ENCODE measurements at places on chromosomes 4 and X.

- DNase-seq: no peak
These were observed 525 bp upstream of the CISD2 start for GRCh38 chr4:102868153-102868780.

DNA sequence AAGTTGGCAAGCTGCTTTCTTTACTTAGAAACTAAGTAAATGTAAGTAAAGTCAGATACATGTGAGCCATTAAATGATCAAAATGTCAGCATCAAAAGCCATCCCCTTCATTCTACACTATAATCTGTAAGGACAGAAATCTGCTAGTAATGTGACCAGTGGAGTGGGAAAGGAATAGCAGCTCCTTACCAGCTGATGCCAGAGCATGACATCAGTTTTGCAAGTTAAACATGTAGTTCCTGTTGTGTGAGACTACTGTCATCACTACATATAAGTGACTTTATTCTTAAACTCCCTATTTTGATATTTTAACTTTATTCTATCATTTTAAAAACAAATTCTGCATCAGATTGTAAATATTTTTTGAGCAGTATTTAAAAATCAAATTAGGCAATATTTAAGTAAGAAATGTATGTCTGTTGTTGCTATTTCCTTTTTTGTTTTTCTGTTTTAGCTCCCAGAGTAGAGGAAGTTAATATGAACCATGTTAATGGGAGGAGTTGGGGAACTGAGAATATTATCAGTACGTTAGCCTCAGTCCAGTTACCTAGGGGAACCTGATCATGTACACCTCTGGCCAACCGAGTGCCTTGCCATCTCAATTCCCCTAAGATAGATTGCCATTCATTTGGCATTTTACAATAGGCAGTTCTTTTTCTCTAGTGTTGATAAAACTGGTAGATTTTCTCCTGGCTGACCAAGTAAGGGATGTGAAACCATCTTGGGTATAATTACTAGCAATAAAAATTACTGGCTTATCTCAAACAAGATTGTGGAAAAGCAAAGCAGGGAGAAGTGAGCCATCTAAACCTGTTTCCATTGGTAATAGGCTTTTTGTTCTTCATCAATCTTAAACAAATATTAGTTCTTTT lies 34.7 kb downstream of the CCNI start:
- no peak for DNase-seq

- no peak for DNase-seq
These were observed 3.9 kb downstream of the MAMLD1 start for GRCh38 chrX:150366951-150367545.

DNA sequence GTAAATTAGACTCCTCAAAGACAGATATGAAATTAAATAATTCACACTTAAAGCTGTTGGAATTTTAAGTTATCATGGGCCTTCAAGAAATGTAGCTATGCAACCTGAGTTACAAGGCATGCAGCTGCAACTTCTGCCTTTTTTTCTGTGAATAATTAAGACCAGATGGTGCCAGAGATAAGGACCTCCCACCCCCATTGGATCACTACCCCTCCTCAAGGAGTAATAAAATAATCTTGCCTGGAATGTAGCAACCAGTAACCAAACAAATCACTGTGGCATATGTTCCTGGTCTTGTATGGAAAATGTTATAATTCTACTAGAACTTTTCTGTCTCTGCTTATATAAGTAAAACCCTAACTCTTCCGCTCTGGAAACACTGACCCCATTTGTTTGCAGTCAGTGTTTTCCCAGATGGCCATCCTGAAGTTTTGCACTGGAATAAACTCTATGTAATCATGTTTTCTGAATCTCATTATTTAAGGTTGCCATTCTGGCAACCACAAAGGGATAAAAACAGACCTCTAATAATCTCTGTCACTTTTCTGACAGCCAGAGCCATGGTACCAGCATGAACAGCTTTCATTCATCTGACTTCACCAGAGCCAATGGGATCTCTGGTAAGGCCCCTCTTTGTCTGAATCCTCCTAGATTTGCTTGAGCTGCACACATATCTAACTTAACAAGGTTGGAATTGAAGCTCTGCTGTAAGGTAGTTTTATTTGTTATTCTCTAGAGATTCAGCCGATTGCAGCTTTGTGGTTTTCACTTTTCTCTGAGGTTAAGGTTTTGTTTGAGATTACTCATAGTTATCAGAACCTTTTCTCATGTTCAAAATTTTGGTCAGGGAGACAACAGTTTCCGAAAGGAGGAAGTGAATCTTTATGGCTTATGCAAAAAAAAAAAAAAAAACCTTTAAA lies 274.6 kb downstream of the NAF1 start:
- DNase-seq: no peak

GRCh38 chrX:57103489-57103888 lies 17.9 kb downstream of the SPIN2B start:
- DNase-seq: no peak

- no peak for DNase-seq
These were observed 22.2 kb downstream of the FABP2 start for GRCh38 chr4:119299741-119300100.

DNA sequence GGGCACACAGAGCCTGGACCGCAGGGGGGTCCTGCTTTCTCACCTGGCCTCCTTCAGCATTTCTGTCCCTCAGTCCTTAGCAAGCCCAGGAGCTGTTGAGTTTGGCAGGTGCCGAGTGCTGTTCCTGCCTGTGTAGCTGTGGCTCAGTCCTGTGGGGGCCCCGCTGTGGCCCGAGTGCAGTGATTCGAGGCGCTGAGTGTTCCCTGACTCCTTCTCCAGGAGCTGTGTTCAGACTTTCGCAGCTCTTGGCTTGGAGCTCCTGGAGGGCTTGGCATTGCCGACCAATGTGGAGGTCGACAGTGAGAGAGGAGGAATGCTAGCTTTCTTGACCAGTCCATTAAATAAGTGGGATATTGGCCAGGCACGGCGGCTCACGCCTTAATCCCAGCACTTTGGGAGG lies 50.1 kb upstream of the MSANTD1 start:
- DNase-seq: no peak

GRCh38 chrX:134957836-134958235 lies 33.0 kb upstream of the SMIM10 start:
- DNase-seq: no peak

DNA sequence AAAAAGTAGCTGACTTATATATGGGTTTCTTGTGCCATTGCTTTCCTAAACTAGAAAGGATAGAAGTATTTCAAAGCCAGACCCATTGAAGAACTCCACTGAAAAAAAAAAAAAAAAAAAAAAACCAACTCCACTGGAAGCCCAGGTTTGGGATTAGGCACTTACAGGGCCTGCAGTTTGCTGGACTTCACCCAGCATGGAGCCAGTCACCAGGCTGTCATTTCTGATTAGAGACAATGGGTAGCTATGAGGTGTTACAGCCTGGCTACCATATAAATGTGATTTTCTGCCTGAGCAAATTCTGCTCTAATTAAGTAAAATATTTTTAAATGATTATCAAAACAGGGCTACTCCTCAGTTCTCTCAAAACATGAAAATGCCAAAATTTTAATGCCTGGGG lies 49.5 kb downstream of the HS6ST2 start:
- DNase-seq: no peak

- DNase-seq: peak; percentile 34
These were observed 11.5 kb downstream of the IGSF1 start for GRCh38 chrX:131277543-131278136.

- DNase-seq: no peak
These were observed 34.2 kb downstream of the TSC22D3 start for GRCh38 chrX:107741404-107741790.

DNA sequence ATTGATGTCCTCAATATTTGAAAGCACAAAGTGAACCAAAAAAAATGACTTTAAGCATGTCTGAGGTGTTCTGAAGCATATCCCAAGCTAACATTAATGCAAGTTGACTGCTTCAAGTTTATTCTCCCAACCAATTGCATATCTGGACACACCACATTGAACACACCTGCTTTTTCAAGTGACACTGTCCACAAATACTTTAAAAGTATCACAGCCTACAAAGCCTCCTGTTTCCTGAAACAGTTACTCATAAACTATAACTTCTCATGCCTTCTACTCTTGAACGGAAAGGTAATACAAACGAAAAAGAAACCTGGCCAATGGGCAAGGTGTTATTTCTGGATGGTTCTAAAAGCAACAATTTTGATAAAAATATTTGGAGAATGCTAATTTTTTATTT lies 1.1 kb downstream of the CDKL2 start:
- DNase-seq: no peak

- DNase-seq: no peak
These were observed 167.3 kb upstream of the PGRMC2 start for GRCh38 chr4:128454881-128455280.

DNA sequence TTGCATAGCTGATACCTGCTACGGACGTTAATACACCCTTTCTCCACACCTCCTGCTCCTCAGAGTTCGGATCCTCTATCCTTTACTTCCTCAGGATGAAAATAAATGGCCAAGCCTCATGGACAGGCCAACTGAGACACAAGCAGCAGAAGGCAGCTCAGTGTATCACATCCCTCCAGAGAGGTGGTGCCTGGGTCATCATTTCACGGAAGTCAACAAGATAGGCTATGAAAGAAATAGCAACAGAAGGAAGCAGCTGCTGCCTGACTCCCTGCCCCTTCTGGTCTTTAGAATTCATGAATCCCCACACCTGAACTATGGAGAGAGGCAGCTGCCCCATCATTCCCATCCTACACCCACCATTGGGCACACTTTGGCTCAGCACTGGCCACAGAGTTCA lies 267.1 kb upstream of the ETNPPL start:
- DNase-seq: no peak

- DNase-seq: no peak
These were observed 60.9 kb downstream of the C4orf51 start for GRCh38 chr4:145740806-145741205.

DNA sequence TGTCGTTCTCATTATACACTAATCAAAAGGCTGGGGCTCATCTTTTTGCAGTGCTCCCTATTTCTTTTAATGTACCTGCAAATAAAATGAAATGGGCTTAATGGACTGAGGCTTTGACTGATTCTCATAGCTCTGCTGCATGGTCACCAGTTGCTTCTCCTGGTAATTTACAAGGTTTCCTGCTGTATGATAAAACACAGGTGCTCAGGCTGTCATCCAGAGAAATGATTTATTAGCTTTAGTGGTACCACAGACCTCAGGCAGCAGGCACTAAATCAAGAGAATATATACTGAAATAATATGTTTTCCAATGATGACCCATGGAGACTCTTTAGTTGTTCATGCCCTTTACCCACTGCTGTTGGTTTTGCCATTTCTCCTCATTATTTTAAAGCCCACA lies 137.7 kb downstream of the C4orf33 start:
- DNase-seq: no peak

GRCh38 chr4:188008377-188008776 lies 12.8 kb downstream of the ZFP42 start:
- DNase-seq: no peak

DNA sequence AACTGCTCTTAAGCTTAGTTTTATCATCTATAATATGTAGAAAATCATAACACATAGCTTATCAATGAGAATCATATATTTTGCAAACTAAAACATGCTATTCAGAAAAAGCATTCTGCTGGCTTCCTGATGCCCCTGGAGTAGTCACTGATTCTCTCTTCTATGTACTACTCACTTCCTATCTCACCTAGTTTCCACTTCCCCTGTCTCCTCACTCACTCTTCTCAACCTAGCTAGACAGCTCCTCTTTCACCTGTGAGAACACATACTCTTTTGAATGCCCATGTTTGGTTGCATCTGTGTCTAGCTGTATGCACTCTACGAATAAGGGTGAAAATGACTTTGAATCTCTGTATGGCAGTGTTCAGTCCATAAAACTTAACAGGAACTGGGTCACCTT lies 9.3 kb downstream of the TMEM144 start:
- DNase-seq: no peak

- no peak for DNase-seq
These were observed 3.0 kb upstream of the BCOR start for GRCh38 chrX:40100537-40101429.

- no peak for DNase-seq
These were observed 216.0 kb downstream of the GRID2 start for GRCh38 chr4:92519727-92520126.

- no peak for DNase-seq
These were observed 1513.2 kb downstream of the ARAP2 start for GRCh38 chr4:34731070-34731469.

DNA sequence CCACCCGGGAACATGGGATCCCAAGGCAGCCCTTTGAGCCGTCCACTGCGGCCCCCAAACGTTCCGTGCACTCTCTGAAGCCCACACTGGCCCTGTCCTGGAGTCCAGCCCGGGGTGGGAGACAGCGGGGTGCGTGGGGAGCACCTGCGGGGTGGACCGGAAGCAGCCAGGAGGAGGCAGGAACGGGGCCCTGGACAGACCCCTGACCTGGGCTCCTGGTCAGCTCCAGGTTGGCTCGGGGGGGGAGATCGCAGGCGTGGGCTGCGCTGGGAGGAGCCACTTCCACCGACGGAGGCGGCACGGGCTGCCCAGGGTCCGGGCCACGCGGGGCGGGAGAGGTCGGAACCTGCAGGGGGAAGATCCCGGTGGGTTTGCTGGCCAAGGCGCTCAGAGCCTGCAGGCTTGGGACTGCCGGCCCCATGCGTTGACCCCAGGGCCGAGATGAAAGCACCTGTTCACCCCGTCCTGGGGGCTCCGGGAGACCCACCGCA lies 5.7 kb upstream of the PLCXD1 start:
- no peak for DNase-seq

DNA sequence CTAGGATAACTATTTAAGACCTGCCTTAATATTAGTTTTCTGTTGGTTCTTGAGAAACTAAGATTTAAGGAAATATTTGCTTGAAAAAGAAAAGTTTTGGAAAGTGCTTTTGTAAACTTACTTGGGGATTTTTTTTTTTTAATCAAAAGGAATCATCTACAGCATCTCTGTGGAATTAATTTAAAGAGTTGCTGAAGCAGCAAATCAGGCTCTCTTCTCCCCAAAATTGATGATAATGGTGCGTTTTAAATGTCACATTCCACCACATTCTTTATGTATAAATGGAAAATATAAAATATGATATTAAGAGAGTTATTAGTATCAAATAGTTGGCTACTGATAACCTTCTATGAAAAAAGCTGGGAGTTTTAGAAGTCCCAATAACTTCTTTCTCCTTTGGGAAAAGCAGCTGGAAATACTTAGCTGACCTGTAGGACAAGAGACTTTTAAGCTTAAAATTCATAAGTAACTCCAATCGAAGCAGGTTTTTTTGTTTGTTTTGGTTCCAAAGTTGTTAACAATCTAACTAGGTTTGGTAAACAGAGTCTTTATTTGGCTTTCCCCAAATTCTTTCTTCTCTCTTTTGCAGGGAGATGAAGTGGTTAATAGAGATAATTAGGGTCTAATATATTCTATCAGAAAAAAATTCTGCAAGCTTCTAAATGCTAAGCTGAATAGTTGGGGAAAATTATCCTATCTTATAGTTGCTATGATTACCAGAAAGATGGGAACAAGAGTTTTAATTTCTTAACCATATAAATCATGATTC lies 4.4 kb downstream of the KLF3 start:
- no peak for DNase-seq

- DNase-seq: no peak
These were observed 2.6 kb downstream of the GPC4 start for GRCh38 chrX:133412665-133413064.

GRCh38 chrX:31036895-31037294 lies 34.9 kb downstream of the FTHL17 start:
- DNase-seq: no peak

GRCh38 chr4:142713282-142714030 lies 132.6 kb downstream of the INPP4B start:
- no peak for DNase-seq

- DNase-seq: no peak
These were observed 399.7 kb downstream of the PABPC4L start for GRCh38 chr4:133801883-133802282.

GRCh38 chrX:43958529-43958928 lies 14.7 kb downstream of the NDP start:
- DNase-seq: peak; percentile 56
